ENCODE measurements at places on chromosomes 16 and 17.
A peak's percentile ranks its signal among the peaks of the same experiment; 100 is the strongest.

DNA sequence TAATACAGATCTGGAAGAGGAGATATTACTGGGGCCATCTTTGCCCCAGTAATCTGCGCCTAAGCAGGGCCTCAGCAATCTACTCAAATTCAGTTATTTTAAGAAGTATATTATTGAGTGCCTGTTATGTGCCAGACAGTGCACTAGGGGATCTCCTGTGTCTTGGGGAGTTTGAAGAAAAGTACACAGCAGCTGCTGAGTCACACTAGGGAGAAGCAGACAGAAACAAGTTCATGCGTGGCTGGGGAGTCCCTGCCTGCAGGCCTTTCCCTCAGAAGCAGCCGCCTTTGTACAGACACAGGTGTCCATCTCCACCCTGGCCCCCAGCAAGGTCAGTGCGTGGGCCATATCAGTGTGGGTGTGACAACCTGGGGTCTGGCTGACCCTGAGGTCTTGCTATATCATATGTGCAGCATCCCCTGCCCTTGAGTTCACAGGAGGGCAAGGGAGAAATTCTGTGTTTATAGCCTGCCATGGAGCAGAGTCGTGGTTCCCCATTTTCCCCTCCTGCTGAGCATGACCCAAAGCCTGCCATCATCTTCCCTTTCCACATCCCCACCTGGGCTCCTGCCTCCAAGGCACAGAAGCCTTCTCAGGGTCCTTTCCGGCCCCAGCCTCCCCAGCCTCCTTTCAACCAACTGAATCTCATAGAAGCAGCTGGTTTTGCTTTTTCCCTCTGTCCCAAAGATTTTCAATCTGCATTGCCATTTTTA is 229.9 kb upstream of the SDK2 start:
- DNase-seq = no peak
- H3K27me3 ChIP-seq = peaks cover 44% of the 10 kb centered on the region
- no peak overlapping the region for H3K27ac ChIP-seq
- no peaks in the 10 kb centered on the region for H3K36me3 ChIP-seq

DNA sequence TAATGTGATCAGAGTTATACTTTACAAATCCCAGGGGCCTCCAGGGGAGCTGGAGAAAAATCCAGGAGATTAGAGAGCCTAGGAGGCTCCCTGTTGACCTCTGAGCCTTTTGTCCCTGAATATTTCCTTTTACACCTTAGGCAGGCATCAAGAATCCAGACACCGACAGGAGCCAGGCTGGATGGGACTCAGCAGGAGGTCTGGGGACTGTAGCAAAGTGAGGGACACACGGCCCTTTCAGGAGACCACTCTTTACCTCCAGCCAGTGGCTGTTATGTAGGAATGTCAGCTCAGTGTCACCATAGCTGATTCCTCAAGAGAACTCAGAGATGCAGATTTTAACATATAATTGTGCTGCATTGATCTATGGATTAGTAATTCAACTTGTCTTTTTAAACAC is 198.4 kb downstream of the SHISA9 start:
- H3K27me3 ChIP-seq = no peaks in the 10 kb centered on the region
- no peaks in the 10 kb centered on the region for H3K36me3 ChIP-seq
- H3K4me1 ChIP-seq = no peaks in the 10 kb centered on the region
- no peak overlapping the region for H3K4me3 ChIP-seq

- no peak overlapping the region for H3K4me3 ChIP-seq
- no peaks in the 10 kb centered on the region for H3K27me3 ChIP-seq
- H3K27ac ChIP-seq = no peak overlapping the region
- H3K4me1 ChIP-seq = no peaks in the 10 kb centered on the region
Measured at GRCh38 chr17:77420804-77421629, 280.2 kb downstream of the SEC14L1 start.

DNA sequence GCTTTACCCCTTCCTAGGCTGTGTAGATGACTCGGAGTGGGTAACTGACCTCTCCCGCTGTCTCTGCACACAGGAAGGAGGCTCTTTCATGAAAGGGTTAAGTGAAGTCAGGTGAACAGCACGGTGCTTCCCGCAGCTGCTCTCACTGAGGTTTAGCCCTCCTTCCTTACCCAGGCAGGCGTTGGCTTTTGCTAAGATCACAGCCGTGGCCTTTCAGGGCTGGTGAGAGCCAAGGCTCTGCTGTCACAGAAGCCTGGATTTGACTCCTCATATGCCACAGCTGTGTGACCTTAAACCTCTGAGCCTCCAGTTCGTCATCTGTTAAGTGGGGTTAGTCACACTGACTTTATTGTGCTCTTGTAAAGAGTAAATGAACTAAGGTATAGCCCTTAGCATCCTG is 90.9 kb upstream of the PLCG2 start:
- H3K4me1 ChIP-seq = no peaks in the 10 kb centered on the region
- no peak for DNase-seq
- H3K4me3 ChIP-seq = no peak overlapping the region

DNA sequence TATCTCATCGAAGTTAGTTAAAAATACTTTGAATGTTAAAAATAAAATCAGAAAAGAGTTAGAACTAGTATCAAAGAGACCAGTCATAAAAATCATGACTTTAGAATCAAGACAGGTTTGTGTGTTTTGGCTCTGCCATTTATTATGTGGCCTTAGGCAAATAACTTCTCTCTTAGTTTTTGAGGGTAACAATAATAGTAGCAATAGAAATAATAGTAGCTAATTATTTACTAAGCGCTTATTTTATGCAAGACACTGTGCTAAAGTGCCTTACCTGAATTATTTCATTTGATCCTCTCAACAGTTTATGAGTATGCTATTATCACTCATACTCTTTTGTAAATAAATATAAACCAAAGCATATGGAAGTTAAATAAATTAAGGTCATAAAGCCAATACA is 77.0 kb downstream of the SMURF2 start:
- no peak for DNase-seq
- H3K4me3 ChIP-seq = no peak overlapping the region
- no peaks in the 10 kb centered on the region for H3K27me3 ChIP-seq

GRCh38 chr17:69525920-69526841 is 111.7 kb downstream of the MAP2K6 start:
- H3K27me3 ChIP-seq = no peaks in the 10 kb centered on the region
- DNase-seq = peak; percentile 54
- H3K4me3 ChIP-seq = no peak overlapping the region
- H3K4me1 ChIP-seq = peaks cover 3% of the 10 kb centered on the region
- no peaks in the 10 kb centered on the region for H3K36me3 ChIP-seq

- no peaks in the 10 kb centered on the region for H3K4me1 ChIP-seq
- DNase-seq = no peak
Measured at GRCh38 chr17:49845321-49845720, 2.5 kb downstream of the TAC4 start.

DNA sequence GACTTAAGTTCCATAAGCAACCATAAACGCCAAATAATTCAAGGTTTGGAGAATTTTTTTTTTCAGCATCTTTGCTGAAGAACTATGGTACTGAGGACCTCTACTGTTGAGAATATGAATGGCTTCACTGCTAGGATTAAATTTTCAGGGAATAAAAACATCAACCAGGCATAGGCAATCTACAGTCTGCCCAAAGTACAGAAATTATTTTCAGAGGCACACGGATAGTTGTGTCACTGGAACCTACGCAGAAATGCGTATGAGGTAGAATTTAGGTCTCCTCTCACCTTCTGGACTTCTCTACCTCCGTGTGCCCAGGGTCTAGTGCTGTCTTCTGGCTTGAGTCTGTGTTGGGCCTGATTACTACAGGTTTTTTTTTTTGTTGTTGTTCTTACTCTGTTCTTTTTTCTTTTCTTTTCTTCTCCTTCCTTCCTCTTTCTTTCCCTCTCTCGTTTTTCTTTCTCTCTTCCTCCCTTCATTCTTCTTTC is 39.7 kb downstream of the NACA2 start:
- H3K36me3 ChIP-seq = no peaks in the 10 kb centered on the region
- H3K4me3 ChIP-seq = no peak overlapping the region
- H3K27ac ChIP-seq = no peak overlapping the region
- no peaks in the 10 kb centered on the region for H3K27me3 ChIP-seq
- peak; percentile 30 for DNase-seq
